Stimulated activated naive CD4-positive, alpha-beta T cell treated with Interleukin-2 at 50 U/mL for 16 hours (primary cell): ENCODE measurements at places on chromosomes 5 and 9.
A peak's percentile ranks its signal among the peaks of the same experiment; 100 is the strongest.

GRCh38 chr5:56328753-56329560 lies 95.8 kb upstream of the ANKRD55 start:
- DNase-seq = peak; percentile 44

DNA sequence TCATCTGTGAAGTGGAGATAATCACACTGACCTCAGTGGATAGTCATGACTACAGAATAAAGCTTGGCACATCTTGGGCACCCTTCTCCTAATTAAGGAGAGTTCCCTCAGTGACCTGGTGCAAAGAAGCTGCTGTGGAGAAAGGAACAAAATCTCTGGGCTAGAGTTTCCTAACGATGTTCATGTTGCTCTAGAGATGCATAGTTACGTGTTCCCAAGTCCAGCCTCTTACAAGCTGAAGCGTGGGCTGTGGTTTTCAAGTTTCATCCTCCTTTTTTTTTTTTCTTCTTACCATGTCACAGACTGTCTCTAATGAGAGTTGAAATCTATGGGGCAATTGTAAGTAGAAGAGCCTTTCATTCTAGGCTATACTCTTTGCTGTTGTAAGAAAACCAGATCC lies 113.8 kb downstream of the DOCK8 start:
- no peak for DNase-seq

- DNase-seq = peak; percentile 51
Observed at GRCh38 chr5:157607371-157608161, 32.0 kb upstream of the ADAM19 start.

GRCh38 chr5:87300176-87300575 lies 32.5 kb downstream of the RASA1 start:
- DNase-seq = no peak

DNA sequence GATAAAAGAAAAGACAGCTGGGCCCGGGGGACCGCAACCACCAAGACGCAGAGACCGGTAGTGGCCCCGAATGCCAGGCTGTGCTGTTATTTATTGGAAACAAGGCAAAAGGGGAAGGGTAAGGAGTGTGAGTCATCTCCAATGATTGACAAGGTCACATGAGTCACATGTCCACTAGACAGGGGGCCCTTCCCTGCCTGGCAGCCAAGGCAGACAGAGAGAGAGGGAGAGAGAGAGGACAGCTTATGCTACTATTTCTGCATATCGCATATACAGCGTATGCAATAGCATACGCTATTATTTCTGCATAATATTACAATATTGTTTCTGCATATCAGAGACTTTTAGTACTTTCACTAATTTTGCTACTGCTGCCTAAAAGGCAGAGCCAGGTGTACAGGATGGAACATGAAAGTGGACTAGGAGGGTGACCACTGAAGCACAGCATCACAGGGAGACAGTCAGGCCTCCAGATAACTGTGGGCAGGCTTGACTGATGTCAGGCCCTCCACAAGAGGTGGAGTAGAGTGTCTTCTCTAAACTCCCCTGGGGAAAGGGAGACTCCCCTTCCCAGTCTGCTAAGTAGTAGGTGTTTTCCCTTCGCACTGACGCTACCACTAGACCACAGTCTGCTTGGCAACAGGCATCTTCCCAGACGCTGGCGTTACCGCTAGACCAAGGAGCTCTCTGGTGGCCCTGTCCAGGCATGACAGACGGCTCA lies 50.3 kb downstream of the RFX3 start:
- DNase-seq = no peak

DNA sequence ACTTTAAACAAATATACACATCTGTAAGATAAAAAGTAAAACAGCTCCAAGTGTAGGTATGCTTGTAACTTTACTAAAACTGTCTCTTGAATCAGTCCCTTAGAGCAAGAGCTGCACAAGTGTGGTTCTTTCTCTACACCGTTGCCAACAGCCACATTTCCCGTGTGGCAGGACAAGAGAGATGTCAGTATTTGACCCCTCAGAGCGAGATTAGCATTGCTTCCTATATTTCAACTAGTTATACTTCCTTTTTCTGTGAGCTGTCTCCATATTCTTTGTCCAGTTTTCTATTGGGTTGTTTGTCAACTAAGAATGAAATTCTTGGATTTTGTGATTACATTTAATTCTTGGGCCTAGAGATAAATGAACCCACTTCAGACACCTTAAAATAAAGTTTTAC lies 8.0 kb downstream of the PLIN2 start:
- no peak for DNase-seq

- DNase-seq = no peak
Observed at GRCh38 chr5:53063176-53063575, 46.4 kb downstream of the MOCS2 start.

DNA sequence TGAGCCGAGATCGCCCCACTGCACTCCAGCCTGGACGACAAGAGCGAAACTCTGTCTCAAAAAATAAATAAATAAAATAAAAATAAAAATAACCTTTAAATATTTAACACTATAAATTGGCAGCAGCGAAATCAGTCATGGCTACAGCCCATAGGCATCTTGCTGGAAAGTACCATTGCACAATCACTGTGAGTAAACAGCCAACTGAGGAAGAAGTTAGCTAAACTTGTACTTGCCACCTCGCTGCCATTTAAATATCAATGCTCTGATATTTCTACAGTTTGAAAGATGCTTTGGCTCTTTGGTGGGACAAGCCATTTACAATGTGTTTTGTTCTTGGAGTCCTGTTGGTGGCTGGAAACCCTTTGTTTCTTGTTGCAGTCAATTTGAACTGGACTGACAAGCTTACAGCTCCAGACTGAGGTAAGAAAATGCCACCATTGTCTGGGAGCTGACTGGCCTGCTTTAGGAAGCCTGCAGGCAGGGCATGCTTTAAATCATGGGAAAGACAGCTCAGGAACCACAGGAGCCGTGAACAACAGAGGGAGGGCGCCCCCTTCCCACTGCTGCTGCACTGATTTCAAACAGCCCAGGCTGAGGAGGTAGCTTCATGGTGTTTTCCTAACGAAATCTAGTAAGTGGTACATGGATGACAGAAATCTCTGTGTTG lies 322.8 kb upstream of the RFX3 start:
- DNase-seq = no peak

- no peak for DNase-seq
Observed at GRCh38 chr9:113355040-113355596, 5.8 kb downstream of the BSPRY start.

DNA sequence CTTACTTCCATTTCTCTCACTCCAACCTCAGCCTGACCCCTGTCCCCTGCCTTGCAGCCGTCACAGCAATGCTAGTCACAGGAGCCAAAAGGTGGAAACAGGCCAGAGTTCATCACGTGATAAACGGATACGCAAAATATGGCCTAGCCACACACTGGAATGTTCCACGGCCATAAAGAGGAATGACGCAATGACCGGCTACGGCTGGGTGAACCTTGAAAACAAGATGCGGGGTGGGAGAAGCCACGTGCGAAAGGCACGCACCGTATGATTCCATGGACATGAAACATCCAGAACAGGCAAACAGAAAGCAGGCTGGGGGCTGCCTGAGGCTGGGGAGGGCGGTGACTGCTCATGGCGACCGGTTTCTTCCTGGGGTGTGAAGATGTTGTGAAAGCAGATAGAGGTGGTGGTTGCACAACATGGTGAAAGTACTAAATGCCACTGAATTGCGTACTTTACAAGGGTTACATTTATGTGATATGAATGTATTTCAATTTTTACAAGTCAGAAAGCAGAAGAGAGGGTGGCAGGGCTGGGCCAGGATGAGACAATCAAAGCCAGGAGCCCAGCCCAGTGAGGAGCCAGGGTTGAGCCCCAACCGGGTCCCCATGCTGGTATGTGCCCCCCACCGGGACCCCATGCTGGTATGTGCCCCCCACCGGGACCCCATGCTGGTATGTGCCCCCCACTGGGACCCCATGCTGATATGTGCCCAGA lies 117.8 kb upstream of the SARDH start:
- DNase-seq = no peak

- DNase-seq = no peak
Observed at GRCh38 chr9:92980085-92980745, 32.9 kb downstream of the FGD3 start.

DNA sequence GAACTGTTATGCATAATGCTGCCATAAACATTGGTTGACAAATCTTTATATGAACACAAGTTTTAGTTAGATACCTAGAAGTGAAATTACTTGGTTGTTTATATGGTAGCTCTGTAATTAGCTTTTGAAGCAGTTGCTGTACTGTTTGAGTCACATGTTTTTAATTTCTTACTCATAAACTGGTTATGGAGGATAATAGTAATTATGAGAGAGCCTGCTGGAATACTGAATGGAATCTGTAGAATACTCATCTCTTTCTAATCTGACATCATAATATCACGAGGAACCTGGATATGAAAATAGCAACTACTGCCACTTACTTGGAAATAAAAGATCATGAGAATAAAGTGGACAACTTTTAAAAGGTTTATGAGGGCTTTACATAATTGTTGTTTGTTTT lies 509.2 kb downstream of the CETN3 start:
- no peak for DNase-seq

DNA sequence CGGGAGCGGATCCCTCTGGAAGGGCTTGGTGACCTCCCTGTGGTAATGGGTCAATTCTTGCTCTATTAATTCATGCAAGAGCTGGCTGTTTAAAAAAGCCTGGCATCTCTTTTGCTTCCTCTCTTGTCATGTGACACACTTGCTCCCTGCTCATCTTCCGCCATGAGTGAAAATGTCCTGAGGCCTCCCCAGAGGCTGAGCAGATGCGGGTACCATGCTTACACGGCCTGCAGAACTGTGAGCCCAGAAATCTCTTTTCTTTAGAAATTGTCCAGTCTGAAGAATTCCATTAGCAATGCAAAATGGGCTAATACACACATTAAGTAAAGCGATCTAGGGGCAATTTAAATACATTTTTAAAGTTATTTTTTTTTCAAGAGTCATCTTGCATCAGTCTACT lies 48.7 kb upstream of the CDK20 start:
- DNase-seq = no peak

- DNase-seq = no peak
Observed at GRCh38 chr9:19934301-19934871, 145.5 kb upstream of the SLC24A2 start.

- peak; percentile 55 for DNase-seq
Observed at GRCh38 chr9:97983589-97984187, 547 bp downstream of the ANP32B start.

DNA sequence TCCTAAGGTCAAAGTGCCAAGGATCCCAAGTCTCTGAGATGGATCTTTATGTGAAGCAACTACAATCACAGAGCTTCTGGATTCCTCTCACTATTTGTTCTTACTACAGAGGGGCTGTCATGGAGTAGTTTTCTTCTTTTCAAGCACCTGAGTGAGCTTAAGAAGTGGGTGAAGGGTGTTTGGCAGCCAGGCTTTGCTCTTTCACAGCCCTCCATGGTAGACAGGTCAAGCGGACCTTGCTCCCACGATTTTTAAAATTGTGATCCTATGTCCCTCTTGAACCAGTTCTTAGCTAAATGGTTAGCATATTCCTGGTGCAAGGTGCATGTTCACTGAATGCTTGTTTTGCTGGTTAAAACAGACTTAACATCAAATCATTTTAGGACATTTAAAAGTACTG lies 332.2 kb downstream of the GADD45G start:
- DNase-seq = no peak
